Left ventricle myocardium superior (tissue), 1 donor: ENCODE measurements at places on chromosomes 11 and 22. TPM values are rescaled to one million over a fixed set of nuclear protein-coding genes. Genes with fewer than 3 reads are reported as not detected.

ACTN3 gene
- total RNA-seq = not detected

ZNF280B gene
- total RNA-seq = 0.62 TPM

DNA sequence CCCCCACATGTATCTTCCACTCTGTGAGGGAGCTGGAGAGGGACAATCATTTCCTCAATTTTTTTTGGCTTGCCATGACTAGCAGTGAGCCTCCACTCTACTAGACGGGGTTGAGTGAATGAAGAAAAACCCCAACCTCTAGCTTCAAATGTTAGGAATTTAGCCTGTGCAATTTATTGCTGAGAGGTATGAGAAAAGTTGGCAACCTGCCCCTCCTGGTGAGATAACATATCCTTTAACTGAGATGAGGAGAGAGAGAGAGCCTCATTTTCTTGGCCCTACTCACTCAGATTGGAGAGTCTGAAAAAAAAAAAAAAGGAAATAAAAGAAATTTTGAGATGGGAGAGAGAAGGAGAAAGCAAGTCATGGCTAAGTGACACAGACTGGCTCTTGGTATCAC is 218.2 kb upstream of the CARD18 start:
- no peak for DNase-seq

DNA sequence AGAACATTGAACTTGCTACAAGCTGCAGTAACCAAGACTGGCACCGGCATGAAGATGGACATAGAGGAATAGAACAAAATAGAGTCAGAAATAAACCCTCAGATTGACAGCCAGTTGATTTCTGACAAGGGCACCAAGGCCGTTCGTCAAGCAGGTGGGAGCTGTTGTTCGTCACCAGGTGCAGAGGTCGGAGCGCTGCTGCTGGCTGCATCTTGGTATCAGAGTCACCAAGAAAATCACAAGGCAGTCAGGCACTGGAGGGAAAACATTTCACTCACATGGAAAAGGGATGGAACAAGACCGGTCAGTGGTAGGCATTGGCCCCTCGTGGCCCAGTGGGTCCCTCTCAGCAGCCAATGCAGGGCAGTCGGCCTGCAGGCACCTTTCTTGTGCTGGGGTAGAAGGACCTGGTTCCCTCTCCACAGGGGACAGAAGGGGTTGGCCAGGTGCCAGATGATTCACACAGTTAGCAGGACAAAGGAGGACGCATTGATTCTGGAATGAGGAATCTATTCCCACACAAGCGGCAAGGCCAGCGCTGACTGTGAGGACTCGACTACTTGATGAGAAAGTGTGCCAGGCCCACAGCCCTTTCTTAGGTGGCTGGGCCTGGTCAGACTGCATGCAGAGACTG is 115.8 kb upstream of the FGF3 start:
- DNase-seq = no peak
